ENCODE measurements at places on chromosomes 6 and 20.

GRCh38 chr20:39268981-39269461, 306.9 kb downstream of the DHX35 start:
- DNase-seq, result no peak

DNA sequence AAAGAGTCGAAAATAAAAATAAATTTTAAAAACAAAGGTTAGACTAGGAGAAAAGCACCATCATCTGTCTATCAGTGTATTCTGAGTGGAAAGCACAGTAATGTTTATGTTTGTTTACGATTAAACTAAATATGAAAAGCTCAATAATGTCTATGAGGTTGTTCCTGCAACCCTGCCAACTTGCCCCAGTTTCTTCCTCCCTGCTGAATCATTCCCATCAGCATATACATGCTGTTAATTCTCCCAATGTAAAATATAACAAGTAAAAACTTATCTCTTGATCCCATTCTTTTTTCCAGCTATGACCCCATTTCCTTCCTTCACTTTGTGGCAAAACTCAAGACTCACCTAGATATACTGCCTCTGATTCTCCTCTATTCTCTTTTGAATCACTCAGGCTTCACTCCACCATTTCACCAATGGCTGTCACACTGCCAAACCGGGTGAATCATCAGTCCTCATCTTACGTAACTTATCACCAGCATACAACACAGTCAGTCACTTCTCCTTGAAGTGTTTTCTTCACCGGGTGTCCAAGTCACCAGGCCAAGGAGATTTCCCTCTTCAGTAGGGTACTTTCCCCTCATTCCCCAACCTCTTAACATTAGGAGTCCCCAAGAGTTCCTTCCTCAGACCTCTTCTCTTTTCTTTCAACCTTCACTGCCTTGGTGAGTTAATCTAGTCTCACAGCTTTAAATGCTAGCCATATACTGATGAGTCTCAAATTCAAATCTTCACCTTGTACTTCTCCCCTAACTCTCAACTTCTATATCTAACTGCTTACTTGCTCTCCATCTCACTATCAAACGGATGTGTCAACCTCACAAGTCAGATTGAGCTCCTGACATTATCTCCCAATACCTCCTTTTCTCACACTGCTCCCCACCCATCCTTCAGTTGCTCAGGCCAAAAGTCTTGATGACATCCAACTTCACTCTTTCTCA, 6.2 kb downstream of the TMEM242 start:
- no peak for DNase-seq

DNA sequence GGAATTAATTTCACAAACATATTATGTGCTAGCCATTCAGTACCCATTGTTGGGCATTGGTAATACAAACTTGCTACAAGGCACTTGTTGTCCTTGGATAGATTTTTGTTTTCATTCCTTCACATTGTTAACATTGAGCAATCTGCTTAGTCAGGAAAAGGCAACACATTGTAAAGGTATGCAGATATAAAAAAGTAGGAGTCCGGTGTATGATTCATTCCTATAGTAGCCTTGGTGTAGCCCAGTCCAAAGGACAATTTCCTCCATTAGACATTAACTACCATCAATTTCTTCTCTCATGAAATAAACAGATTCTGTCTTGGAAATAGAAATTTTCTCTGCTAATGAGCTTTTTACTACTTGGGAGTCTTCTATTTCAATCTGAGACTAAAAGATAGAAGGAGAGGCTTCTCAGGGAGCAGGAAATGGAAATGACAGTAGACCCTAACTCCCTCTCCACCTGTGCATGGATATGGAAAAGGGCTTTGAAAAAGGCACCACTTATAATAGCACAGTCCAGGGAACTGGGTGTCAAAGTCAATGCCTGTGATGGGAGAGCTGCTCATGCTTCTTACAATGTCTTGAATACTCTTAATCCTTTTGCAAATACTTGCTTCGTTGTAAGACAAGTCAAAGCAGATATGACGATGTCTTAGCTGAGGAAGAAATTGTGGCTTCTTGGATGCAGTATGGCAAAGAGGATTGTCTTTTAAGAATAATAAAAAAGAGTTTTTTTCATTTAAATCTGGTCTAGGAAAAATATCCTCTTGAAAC, 369.4 kb upstream of the CITED2 start:
- DNase-seq, result no peak

DNA sequence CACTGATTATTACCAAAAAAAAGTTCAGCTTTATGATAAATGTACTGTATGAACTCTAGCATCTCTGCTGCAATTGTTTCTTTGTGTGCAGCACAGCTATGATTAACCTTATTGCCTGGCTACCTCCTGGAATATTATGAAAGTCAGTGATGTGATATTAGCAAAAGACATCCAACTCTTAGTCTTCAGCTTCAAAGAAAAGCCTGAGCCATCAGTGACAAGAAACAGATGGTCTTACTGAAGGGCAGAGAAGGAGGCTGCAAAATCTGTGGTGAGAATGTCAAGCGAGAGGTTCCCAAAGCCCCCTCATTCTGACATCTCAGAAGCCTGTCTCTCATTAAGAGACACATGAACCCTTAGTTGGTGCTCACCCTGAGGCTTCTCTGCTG, 89.4 kb upstream of the TNFAIP3 start:
- DNase-seq, result no peak

DNA sequence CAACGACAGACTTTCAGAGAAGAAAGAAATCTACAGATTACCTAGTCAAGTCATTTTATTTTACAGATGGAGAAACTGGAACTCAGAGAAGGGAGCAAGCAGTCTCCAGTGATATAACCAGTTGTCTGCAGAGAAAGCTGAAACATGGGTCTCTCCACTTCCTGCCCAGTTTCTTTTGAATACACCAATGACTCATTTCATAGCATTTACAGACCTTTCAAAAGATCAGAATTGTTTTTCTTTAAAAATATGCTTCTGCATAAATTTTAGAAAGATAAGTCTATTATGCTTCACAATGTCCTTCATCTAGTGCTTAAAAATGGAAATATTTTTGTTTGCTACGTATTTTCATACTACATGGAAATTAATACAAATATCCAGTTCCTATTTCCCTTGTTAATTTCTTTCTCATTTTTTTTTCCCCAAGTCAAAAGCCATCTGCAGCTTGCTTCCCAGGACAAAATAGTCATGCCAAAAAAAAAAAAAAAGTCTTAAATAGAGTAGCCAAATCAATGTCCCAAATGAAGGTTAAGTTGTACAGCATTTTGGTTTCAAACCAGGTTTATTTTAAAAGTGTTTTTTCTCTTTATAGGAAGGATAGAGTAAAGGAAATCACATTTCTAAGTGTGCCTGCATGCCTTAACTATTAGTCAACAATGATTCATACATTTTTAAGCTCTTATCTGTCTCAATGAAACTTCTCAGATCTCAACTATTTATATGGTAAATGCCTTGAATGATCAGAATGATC, 36.9 kb downstream of the ARHGAP18 start:
- DNase-seq, result no peak

DNA sequence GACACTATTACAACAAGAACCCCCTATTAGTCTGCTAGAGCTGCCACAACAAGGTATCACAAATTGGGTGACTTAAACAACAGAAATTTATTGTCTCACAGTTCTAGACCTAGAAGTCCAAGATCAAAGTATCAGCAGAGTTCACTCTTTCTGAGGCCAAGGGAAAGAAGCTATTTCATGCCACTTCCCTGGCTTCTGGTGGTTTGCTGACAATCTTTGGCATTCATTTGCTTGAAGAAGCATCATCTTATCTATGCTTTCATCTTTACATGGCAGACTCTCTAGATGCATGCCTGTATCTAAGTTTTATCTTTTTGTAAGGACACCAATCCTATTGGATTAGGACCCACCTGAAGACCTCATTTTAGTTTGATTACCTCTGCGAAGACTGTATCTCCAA, 296.8 kb upstream of the MARCKS start:
- no peak for DNase-seq

DNA sequence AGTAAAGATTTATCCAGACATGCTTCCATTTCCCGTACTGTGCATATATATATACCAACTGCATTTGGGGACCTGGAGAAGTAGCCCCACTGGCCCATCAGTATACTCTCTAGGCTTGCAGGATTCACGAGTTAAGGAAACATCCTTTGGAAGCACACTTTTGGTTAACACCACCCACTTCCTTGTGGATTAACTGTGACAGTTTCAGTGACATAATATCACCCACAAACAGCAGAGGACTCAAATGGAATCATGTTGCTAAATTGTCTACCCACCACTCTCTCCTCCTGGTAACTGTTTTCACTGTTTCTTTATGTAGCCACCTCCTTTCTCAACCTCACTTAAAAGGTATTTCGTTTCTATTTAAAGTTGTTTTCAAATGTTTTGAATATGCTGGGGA, 55.0 kb downstream of the PROKR2 start:
- no peak for DNase-seq

DNA sequence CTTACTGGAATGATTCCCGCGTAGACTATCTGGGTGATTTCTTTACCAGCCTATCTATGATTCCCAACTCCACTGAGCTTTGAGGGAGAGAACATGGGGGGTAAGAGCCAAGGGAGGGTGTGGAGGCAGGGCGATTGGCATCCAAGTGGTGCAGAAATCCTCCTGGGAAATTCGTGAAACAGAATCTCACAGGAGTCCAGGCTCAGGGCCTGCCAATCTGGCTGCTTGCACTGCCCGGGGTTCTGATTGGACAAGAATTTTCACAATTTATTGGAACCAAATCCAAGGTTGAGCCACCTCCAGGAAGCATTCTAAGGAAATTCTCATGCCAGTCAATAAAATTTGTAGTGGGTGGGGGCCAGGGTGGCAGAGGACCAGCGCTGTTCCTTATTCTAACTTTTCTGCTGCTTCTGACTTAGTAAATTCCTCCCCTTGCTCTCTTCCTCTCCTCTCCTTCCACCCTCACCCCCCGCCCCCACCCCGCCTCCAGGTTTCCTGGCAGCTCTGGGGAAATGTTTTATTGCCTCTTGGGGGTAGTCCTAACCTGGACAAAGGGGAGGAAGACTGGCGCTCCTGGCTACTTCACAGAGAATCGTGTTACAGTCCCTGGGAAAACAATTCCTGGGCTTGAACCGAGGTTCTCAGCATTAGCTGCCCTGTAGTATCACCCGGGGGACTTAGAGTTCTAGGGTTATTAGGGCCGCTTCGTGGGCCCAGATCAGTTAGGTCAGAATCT, 3.1 kb downstream of the BMP6 start:
- DNase-seq, result no peak

GRCh38 chr20:19823216-19823615, 65.2 kb downstream of the RIN2 start:
- no peak for DNase-seq

- no peak for DNase-seq
Observed at GRCh38 chr6:83216806-83217205, 23.6 kb downstream of the RWDD2A start.

DNA sequence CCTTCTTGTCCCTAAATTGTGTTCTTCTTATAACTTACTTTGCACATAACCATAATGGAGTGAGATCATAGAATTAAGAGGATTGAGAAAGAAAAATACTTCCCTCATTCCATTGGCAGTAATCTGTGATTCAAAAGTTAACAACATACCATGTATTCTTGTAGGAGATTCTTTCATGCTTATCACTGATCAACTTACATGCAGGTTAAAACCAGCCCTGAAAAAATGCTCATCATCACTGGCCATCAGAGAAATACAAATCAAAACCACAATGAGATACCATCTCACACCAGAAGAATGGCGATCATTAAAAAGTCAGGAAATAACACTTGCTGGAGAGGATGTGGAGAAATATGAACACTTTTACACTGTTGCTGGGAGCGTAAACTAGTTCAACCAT, 36.5 kb upstream of the GFRAL start:
- DNase-seq, result no peak

DNA sequence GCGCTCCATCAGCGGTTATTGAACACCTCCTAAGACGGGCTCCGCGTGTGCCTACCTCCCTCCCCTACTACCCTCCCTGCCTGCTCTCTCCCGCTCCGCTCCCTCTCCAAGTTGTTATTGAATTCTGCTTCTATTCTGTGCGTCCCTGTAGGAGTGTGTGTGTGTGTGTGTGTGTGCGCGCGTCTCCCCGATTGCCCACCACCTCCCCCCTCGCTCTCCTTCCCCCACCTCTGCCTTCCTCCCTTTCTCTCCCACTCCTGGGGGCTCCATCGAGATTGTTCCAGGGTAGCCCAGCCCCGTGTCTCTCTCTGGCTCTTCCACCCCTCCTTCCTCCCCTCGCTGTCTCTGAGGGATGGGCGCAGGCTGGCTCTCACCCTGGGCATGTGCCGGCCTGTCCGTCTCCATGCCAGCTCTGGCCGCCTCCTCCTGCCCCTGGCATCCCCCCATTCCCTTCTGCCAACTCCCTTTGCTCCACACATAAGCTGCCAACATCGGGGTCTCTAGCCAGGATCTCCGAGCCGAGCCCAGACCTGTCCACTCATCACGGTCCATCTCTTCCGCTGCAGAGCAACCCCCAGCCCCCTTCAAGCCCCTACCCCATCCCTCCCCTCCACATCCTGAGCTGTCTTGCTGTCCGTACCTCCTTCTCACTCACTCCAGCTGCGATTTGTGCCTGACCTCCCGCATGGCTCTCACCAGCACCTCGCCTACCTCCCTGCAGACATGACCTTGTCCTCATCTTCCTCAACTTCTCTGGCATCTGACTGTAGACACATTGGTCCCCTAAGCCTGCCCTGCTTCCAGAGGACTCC, 68.5 kb downstream of the SRC start:
- DNase-seq, result no peak

DNA sequence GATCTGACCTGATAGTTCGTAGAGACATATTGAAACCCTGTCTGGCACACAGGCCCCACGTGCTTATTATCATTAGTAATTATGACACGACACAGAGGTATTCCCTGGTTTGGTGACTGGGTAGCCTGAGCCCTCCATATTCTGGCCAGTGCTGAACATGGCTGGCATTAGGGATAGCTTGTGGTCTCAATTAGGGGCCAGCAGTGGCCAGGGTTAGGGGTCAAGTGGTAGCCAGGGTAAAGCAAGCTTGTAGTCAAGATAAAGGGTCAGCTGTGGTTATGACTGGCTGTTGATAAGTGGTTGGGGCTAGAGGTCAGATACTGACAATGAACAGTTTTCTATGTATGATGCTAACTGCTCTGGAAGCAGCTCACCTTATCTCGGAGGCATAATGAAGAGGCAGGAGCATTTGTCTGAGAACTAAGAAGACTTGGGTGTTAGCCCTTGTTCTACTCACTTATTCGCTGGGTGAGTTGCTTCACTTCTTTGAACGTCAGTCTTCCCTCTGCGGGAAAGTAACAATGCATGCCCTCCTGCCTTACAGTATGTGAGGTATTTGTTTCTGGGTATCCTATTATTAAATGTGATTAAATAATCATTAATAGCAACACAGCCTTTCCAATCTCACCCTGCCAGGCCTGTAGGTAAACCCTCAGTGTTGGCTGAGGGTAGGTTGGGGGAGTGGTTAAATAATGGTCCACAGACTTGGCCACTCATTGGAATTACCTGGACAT, 66.7 kb downstream of the VEGFA start:
- DNase-seq, result no peak

- DNase-seq, result no peak
Observed at GRCh38 chr6:146957181-146958093, 246.8 kb upstream of the STXBP5 start.

DNA sequence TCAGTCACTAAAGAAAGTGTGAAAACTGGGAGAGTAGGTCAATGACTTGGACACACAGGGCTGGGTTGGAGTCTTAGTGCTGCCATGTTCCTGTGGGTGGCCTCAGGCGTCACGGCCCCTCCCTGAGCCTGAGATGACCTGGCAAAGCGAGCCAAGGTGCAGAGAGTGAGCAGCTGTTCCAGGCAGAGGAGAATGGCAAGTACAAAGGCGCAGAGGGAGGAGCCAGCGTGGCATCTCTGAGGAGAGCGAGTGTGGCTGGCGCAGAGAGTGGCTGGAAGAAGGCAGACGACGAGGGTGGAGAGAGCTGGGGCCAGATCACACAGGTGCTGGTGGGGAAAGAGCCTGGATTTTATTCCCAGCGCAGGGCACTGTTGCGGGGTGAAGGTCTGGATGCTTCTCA, 20.6 kb upstream of the CHMP4B start:
- no peak for DNase-seq

- no peak for DNase-seq
Observed at GRCh38 chr20:45049438-45049837, 51.5 kb downstream of the KCNS1 start.

Data from NCI-H187 treated with DMSO at 0.1 percent for 48 hours (cell line).